ENCODE measurements at places on chromosomes 5 and 9. TPM values are rescaled to one million over a fixed set of nuclear protein-coding genes. Genes with fewer than 3 reads are reported as not detected.

The BHMT gene
- not detected for total RNA-seq

The MYMK gene
- total RNA-seq: not detected

The SPRY4 gene
- total RNA-seq: 2.0 TPM

The INVS gene
- 23.9 TPM for total RNA-seq

The HOMER1 gene
- 9.0 TPM for total RNA-seq

The MED7 gene
- 9.8 TPM for total RNA-seq

The DOLPP1 gene
- total RNA-seq: 11.9 TPM

The TMEM232 gene
- 4.3 TPM for total RNA-seq

The CATSPER3 gene
- not detected for total RNA-seq

The SURF6 gene
- total RNA-seq: 9.4 TPM

The FOXD4L6 gene
- total RNA-seq: 0.39 TPM

Measured in placental epithelial cell (primary cell).